CD4-positive, alpha-beta T cell treated with Interleukin-4 for 4 hours (primary cell): ENCODE measurements at places on chromosomes 12 and 14.

DNA sequence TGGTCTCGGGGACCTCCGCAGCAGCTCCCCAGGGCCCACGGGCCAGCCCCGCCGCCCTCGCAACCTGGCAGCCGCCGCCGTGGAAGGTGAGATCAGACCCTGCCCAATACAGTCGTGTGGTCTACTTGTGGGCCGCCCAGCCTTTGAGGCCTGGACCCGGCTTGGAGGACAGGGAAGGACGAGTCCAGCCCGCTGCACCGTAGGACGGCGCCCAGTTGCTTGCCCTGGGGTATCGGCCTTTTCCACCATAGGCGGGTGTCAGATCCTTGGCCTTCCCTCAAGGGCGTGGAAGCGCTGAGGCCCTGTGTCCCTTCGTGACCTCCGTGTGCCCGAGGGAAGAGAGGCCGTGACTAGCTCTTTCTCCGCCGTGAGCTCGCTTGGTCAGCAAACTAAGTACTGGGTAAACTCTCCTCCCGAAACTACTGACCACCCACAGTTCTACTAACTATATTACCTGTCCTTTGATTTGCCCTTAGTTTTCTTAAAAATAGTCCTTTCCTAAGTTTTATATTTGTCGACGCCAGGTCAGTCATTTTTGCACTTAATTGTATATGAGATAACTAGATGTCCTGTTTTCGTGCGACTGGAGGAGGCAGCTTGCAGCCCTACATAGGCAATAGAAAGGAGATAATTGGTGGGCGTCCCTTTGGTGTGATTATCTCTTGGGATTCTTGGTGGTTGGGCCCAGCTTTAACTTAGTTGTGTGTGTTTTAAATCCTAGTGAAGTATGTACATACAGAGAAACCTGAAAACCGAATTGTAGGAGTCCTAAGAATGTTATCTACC, 757 bp downstream of the SLC25A3 start:
- no peak for DNase-seq

- DNase-seq = no peak
These were observed 208.4 kb downstream of the C12orf75 start for GRCh38 chr12:105538880-105539279.

- peak; percentile 83 for DNase-seq
These were observed 58.6 kb downstream of the SLC38A1 start for GRCh38 chr12:46209914-46210872.

DNA sequence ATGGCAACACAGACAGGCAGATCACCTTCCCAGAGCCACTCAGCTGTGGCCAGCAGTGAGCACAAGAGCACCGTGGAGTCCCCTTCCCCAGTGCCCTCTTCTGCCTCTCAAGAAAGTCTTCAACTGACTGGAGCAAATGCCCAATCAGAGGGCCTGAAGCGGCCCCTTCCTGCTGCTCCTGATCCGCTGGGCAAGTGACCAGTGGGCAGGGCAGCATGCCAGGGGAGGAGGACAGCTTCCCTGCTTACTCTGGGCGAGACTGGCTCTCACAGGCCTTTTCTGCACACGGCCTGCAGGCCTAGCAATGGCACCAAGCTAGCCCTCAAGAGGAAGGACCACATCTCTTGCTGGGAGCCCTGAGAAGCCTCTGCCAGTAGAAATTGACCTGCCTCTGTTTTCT, 890 bp downstream of the KRT71 start:
- DNase-seq = no peak

DNA sequence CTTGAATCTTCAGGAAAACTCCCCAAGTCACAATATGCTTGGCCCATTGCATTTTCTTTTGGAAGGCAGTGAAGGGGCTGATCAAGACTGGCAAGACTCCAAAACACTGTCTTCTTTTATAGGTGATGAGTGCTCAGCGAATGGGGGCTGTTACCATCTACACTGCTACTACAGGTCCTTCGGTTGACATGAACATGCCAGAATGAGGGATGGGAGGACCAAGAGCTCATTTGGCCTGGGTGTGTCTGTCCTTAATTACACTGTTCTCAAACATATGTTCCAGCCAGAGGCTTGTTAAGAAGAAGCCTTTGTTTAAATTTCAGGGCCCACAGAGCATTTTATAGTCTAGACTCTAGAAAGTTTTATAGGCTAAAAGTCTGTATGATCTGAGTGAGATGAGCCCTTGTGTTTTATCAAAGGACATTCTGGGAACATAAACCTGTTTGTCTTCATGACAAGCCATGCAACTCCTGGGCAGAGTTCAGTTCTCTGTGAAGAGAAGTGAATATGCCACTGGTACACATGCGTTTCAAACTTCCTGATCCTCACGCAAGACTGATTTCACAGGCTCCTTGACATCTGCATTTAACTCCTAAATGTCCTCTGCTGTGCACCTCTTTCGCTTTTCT, 4.7 kb upstream of the FAM234B start:
- DNase-seq = no peak

DNA sequence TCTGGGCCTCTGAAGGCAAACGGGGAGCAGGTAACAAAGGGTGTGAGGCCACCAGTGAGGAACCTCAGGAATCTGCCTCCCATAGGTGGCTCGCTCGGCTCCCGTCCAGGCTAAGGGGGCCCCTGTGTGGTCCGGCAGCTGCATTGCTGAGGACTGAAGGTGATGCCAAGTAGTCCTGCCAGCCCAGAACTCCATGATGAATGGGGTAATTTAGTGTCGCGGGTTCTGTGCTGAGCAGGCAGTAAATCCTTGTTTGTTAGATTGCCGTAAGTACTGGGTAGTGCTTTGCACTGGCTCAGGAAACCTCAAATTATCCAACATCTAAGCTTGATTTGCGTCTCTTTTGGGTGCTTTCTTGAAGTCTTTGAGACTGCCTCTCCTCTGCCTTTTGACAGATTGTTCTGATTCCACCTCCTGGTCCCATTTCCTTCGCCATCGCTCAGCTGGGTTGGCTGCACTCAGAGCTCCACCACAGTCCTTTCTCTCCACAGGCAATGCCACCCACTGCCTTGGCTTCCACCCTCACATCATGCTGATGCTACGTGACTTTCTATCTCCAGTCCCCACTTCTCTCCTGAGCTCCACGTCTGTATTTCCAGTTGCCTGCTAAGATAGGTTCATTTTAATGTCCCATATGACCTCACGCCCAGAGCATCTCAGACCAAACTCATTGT, 392.0 kb downstream of the FUT8 start:
- DNase-seq = no peak

DNA sequence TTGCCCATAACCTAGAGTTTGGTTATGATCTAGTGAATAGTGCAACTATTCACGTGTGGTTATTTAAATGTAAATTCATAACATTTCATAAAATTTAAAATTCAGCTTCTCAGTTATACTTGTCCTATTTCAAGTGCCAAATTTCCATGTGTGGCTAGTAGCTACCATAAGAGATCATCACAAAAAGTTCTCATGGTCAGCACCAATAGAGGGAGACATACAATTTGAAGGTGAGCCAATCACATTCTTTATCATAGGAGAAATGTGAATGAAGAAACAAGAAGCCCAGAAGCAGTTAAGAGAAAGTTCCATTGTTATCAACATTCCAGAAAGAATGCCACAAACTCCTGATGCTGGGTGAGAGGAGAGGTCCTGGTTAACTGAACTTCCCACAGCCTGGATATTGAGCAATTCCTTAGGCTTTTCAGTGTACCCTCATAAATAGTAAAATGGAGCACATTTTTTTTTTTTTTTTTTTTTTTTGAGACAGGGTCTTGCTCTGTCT, 892.9 kb upstream of the USP15 start:
- no peak for DNase-seq

- DNase-seq = no peak
These were observed 1290.1 kb downstream of the AACS start for GRCh38 chr12:126355346-126355745.

DNA sequence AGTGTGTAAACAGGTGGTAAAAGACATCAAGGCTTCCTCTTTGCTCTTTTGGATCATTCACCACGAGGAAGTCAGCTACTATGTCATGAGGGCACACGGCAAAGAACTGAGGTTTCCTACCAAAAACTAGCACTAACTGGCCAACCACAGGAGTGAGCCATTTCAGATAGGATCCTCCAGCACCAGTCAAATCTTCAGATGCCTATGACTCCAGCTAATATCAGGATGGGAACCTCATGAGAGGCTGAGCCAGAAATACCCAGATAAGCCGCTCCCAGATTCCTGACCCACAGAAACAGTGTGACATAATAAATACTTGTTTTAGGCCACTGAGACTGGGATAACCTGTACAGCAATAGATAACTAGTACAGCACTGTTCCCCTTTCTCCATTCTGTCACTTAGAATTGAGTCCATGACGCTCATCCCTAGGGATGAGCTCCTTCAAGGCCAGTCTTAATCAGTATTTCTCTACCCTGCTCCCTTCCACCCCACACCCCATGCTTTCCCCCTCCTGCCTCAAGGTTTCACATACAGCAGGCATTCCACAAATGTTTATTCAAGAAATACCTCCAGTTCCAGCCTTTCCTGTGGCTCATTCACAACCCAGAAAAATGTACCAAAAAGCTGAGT, 68.4 kb downstream of the PPM1H start:
- no peak for DNase-seq

GRCh38 chr14:68888883-68889282, 90.2 kb downstream of the ACTN1 start:
- no peak for DNase-seq

DNA sequence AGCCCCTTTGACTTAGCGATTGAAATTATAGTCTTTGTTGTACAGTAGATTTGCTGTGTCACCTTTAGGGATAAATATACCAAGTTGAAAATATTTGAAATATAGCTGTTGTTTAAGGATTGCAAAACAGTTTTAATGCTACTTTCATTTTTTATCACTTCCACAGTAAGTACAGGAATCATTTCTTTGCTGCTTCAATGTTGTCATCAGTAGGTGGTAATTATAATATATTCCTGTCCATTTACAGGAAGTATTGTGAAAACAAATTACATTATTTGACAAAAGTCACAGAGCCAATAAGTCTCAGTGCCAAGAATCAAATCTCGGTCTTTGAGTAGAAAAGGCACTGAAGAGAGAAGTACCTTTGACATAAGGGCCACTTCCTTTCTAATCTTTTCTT, 342.6 kb upstream of the RGS6 start:
- no peak for DNase-seq
